GF-D8 (cell line): ENCODE measurements at places on chromosomes 1 and 21.

DNA sequence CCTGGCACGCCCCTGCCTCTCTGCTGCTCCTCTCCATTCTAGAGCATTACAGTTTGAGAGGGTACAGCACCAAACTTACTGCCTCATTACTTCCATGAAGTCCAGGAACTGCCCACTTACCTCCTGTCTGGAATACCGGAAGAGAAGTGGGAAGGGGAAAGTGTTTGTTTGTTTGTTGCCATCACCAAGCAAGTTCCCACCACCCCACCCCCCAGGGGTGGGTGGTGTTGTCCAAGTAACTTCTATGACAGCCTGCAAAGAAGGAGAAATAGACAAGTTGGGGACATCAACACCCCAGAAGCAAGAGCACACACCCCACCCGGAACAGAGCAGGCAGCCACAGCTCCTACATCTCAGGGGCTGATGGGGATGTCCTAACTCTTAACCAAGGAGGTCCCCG lies 18.0 kb downstream of the OPTC start:
- no peak for DNase-seq

DNA sequence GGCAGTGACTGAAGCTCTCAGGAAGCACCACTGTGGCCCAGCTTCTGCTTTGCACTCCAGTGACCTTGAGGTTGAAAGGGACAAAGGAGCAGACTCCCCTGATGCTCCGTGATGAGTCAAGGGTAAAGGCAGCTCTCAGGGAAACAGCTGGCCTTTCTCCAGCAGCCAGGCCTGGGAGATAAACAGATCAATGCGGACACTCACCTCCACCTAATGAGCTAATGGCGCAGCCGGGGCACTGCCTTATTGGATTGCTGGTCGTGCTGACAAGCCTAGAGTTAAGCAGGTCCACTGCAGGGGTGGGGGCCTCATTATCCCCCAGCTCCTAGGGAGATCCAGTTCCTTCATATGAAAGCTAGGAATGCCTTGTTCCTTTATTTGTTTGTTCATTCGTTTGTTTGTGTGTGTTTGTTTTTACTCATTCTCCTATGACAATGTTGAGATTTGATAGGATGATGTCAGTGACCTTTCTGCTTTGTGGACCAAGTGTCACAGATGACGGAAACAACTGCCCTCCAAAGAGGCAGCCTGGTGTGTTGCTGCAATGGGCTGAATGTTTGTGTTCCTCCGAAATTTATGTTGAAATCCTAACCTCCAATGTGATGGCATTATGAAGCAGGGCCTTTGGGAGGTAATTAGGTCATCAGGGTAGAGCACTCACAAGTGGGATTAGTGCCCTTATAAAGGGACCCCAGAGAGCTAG lies 141.4 kb upstream of the BEND5 start:
- no peak for DNase-seq

- DNase-seq: no peak
Observed at GRCh38 chr1:7805460-7805859, 21.4 kb downstream of the PER3 start.

- no peak for DNase-seq
Observed at GRCh38 chr1:223231581-223231980, 88.5 kb upstream of the TLR5 start.

DNA sequence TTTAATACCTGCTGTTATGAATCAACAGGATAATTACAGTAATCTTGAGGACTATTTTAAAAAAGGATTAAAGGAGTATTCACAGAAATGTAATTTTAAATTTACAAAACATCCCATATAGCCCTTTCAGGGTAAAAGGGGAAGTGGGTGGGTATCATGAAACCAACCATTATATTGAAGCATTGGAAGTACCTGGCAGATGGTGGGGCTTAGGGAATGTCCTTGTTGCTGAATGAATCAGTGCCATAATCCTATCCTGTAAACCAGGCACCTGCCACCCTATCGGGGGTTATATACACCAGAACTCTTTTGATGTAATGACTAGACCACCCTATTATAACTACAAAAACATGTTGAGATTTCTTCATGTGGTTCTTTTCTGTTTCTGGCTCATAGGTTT lies 30.4 kb downstream of the CDC14A start:
- DNase-seq: no peak

DNA sequence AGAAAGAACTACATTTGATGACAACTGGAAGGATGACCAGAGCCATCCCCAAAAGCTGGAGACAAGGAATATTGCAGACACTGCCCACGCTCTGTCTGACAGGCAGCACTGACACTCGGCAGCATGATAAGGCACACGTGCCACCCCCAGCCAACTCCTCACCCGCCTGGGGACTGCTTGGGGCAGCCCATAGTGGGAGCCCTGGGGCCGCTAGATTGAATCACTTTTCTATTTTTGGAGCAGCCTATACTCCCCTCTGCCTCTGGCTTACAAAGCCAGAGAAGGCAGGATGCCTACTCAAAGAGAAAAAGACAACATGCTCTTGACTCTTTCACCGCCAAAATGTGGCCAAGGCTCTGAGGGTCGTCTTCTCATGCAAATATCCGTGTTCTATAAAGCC lies 1.3 kb downstream of the SMG5 start:
- DNase-seq: no peak

DNA sequence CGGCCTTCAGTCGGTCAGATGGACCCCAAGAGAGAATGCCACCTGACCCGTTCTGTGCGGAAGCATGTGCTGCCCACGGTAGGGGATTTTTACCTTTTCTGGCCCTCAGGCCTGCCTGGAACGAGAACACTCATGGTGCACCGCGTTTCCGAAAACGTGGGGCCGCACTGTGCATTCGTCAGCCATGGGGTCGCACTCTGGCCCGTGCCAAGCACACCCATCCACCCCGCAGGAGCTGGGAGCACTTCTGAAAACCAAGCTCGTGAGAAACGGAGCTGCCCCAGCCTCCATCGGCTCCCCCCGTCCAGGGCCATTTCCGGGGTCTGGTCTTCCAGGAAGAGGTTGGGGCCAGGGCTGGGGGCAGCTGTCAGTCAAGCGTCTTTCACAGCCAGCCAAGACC lies 72.8 kb downstream of the PRDM16 start:
- no peak for DNase-seq

DNA sequence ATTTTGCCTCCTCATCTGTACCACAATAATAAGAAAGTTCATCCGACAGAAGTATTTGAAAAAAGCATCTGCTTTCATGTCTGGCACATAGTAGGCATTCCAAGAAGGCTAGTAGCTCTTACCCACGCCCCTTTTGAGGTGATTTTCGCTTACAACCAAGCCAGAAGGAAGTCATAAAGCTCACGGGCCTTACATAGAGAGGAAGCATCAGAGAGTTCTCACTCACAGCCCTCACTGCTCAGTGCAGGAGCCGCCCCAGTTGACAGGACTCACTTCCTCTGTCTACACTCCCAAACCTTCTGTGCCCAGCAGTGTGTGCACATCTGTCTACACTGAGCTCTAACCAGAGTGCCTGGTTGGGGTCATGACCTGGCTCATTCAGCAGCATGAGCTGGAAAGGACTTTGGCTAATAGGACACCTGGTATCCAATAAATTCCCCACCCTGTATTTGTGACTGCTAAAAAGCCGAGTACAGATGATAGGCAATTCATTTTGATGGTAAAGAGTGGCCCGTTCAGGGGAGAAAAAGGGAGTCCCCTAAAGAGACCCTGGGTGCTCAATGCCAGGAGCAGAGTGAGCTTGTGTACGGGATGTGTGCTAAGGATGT lies 36.8 kb upstream of the DUSP10 start:
- no peak for DNase-seq

DNA sequence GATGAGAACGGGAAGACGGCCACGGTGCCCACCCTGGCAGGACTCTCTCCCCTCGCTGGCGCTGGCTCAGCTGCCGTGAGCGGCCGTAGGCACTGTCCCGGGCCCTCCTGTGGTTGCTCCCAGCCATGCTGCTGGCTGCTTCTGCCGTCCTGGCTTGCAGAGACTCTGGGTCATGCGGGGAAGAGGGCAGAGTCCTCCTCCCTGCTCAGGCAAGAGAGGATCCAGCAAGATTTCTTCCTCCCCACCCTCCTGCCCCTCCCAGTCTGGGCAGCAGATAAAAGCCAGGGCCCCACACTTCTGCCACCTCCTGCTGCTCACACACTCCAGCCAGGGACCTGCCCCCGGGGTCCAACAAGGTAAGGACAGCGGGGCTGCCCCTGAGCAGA lies 60.1 kb downstream of the AGPAT3 start:
- no peak for DNase-seq

DNA sequence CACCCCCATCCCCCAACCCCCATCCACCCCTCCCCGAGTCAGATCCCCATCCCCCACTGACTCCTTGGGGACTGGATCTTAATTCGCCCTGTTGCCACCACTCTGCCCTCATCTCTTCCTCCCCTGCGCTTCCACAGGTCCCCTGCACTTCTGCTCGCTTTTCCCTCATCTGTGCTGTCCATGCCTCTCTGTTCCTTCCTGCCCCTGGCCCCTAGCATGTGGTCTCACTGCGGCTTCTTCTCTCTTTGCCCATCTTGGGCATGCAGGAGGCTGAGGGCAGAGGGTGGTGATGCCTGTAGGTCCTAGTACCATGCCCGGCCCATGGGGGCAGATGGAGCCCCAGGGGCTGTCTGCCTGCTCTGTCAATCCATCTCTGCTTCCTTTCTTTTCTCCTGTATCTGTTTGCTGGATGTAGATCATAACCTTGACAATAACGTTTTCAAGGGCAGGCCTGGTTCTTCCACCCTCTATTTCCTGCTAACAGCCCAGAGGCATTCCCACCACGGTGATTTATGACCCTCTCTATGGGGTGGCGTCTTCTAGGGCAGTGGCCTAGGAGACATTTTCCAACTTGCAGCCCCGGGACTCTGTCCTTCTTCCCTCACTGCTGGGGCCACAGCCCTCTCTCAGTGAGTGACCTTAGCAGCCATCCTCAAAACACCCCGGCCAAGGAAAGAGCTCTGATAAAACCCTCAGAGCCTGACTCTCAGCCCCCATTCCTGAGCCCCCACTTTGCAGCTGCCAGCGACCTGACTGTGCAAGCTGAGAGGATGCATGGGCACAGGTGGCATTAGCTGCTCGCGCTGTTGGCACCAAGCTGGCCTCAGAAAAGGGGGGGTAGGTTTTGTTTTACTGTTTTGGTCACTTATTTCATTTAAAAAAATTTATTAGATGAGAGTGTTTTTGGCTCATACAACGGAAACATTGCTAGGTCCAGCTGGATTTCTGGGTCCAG lies 33.9 kb downstream of the TMEM51 start:
- no peak for DNase-seq

DNA sequence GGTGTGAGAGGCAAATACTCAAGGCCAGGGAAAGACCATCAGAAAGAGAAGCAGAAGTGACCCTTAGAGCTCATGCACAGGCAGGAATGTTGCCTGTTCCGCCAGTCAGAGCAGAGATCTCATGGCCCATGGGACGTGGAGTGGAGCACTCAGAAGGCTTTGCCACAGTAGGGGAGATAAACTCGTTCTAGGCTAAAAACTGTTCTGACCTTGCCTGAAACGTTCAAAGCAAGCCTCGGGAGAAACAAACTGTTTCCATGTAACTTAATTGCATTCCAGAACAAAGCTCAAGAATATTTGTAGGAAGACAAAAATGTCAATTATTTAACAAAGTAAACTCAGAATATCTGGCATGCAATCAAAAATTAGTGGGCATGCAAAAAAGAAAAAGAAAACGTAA lies 20.7 kb upstream of the SLC19A1 start:
- no peak for DNase-seq

DNA sequence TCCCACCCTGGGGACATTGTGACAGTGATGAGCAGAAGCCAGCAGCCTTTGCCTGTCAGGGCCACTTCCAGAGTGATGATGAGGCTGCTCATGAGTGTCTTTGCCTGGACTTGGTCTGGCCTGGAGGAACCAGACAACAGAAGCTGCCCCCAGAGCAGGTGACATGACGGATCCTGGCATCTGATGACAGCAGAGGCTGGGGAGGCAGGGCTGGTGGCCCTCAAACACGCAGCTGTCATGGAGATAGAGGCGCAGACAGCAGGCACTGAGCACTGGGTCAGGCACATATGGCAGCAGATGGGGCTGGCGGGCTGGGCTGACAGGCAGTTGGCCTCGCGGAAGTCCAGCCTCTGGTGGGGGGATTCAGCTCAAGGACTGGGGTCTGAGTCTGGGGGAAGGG lies 66.4 kb upstream of the STUM start:
- no peak for DNase-seq

DNA sequence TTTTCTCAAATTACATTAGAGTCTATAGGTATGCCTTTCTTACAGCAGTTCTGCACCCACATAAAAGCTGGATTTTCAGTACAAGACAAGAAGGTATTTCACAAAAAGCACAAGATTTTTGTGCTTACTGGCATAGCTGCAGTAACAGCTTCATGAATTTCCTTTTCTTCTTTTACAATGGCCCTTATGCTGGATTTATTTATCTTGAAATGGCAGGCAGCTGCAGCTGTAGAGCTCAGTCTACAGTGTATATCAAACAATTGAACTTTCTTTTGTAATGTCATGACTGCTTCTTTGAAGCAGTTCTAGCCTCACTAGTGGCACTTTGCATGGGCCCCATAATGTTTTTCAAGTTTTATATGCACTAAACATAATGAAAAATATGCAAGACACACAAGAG lies 510.2 kb downstream of the KCNT2 start:
- no peak for DNase-seq

- peak; percentile 34 for DNase-seq
Observed at GRCh38 chr1:159012495-159012894, 2.8 kb downstream of the IFI16 start.

DNA sequence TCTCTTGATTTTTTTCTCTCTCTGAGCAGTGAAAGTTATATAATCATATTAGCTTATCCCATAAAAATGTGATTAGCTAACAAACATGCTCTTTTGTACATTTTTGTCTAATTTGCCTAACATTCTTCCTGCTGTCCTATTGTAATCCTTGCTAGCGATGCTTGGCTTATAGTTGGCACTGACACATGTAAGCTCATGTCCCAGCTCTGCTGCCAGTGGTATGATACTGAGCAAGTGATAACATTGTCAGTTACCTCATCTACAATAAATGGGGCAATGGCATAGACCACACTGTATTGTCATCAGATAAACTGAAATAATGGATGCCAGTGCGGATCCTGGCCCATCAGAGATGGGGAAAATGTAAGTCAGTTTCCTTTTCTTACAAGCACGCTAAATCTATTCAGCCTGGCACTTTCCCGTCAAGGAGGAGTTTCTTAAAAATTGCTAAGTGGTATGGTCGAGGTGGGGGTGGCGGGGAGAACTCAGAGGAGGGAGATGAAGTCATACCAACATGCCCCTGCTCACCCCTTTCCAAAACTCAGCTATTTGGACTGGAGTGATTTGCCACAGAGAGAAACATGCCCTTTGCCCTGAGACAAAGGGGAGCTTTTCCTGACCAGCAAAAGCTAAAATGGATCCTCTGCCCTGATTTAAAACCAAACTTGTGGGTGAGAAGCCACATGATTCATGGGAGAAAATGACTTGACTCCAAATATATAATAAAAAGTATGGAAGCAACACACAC lies 1.3 kb downstream of the FYB2 start:
- DNase-seq: no peak
